Stimulated activated CD8-positive, alpha-beta memory T cell treated with anti-CD3 and anti-CD28 coated beads, Interleukin-15, amount 100 ng/mL, for 24 hours (primary cell): ENCODE measurements at places on chromosomes 5 and 9.

GRCh38 chr5:55682071-55682470 is 30.1 kb downstream of the SLC38A9 start:
- DNase-seq = no peak

- DNase-seq = no peak
These were observed 149.8 kb upstream of the PPP1R26 start for GRCh38 chr9:135329571-135330306.

- no peak for DNase-seq
These were observed 8.1 kb upstream of the C5orf24 start for GRCh38 chr5:134837530-134838181.

DNA sequence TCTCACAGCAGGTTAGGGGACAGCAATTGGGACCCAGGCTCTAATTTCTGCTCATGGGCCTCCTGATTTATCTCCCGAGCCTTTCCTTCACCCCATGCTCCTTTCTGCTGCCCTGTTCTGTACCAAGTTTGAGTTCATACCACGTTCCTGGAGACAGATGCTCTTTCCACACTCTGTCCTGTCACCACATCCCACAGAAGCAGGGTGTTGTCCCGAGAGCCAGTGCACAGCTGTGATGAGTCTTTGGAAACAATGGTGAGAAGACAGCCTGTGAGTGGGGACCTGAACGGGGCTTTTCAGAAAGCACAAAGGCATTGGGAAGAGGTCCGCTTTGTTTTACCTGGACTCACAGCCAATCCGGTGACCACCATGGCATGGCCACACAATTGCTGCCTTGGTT is 17.4 kb downstream of the WDR31 start:
- no peak for DNase-seq

GRCh38 chr5:153952893-153953292 is 85.8 kb downstream of the FAM114A2 start:
- no peak for DNase-seq

- no peak for DNase-seq
These were observed 12.4 kb downstream of the IL5 start for GRCh38 chr5:132530946-132531345.

DNA sequence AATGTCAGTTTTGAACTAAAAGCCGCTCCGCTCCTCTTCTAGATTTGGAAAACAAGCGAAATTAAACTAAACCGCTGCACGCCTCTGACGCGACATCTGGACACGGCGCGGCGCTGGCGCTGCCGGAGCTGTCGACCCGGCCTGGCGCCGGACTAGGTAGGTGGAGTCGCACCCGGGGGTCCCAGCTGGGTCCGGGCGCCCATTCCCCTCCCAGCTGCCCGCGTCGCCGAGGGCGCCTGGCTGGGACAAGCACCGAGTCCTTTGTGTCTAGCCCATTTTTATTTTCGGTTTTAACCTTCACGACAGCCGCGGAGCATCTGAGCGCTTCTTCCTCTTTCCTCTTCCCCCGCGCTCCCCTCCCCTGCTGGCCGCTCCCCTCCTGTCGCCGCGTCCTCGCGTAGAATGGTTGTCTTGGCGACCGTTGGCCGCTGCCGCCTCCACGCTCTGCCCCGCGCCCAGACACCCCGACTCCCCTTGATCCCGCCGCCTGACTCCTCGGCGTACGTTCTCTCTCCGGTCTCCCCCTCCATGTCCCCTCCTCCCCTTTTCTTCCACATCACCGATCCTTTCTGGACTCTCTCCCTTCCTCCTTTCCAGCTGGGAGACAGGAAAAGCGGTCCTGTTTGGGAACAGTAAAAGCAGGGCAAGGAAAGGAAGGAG is 545 bp downstream of the CDKN2B-AS1 start:
- DNase-seq = no peak

- no peak for DNase-seq
These were observed 111.0 kb upstream of the SLC25A48 start for GRCh38 chr5:135723491-135723890.

DNA sequence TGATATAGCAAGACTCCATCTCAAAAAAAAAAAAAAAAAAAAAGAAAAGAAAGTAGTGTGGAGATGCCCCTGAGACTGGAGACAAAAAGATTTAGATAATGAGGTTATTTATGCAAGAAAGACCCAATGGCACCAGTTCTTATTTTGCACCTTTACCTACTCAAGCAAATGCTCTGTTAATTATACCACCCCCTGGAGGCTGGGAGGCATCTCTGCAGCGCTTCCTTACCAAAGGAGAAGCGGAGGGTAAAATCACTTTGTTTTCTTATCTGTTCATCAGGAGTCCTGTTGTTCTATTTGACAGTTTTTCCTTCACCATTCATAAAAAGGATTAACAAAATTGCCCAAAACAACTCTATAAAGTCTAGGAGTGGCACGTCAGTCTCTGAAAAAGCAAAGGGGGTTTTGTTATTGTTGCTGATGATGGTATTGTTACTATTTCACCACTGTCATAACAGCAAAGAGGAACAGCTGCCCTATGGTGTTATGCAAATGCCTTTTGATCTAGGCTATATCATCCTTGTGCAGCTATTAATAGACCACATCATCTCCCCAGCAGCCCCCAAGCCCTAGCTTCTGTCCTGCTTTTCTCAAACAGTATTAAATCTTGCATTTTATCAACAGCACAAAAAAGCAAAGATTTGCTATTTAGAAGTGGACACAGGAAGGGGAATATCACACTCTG is 174.0 kb downstream of the PALM2AKAP2 start:
- no peak for DNase-seq

GRCh38 chr9:107919263-107919662 is 429.7 kb upstream of the KLF4 start:
- no peak for DNase-seq

- no peak for DNase-seq
These were observed 35.9 kb upstream of the LECT2 start for GRCh38 chr5:135990528-135991255.

DNA sequence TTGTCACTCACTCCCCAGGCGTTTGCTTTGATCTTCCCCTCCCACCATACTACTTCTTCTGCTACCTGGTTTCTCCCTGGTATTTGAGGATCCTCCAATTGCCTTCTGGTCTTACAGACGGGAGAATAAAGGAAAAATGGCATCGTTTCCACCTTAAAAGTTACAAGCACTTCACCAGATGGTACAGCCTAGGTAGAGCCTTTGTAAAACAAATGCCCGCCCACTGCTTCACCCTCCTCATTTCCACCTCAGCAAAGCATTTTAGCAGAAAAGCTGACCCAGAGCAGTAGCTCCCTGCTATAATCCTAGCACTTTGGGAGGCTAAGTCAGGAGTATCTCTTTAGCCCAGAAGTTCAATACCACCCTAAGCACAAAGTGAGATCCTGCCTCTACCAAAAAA is 5.1 kb upstream of the ANXA2R start:
- DNase-seq = no peak

GRCh38 chr9:132409828-132410528 is at the start of gene CFAP77:
Gene CFAP77 (plus strand): TSS chr9:132410211. CDS start chr9:132410272, 61 bp downstream.
- no peak for DNase-seq

GRCh38 chr5:84115727-84116126 is 269.0 kb downstream of the EDIL3 start:
- DNase-seq = no peak

- DNase-seq = no peak
These were observed 260.9 kb upstream of the TUSC1 start for GRCh38 chr9:25939126-25939525.

GRCh38 chr9:70639853-70640814 is 225.7 kb upstream of the KLF9 start:
- no peak for DNase-seq

GRCh38 chr5:39191216-39191615 is 28.1 kb downstream of the FYB1 start:
- no peak for DNase-seq

- DNase-seq = no peak
These were observed 111.8 kb downstream of the CAVIN4 start for GRCh38 chr9:100689635-100690034.

DNA sequence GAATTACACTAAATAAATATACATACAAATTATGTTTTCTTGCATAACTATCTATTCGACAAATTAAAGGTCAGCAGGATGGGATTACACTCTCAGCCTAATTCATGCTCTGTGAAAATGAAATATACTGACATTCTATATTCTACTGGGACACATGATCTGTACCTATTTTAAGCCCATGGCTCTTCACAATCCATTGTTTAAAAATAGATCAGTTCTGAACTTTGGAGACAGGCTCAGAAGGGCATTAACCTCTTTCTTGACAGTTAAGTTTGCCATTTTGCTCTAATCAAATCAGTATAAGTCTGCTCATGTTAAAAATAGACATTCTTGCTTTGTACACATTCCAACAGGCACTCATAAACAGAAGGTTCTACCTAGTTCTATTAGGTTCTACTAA is 361.2 kb downstream of the HCN1 start:
- no peak for DNase-seq

GRCh38 chr9:76657265-76657664 is 107.0 kb upstream of the PCA3 start:
- DNase-seq = no peak

- DNase-seq = no peak
These were observed 192.0 kb downstream of the MTRR start for GRCh38 chr5:8060953-8061429.

GRCh38 chr9:87435189-87435880 is 62.3 kb upstream of the DAPK1 start:
- DNase-seq = no peak

- no peak for DNase-seq
These were observed 4.4 kb downstream of the SLC22A4 start for GRCh38 chr5:132298298-132299212.

GRCh38 chr9:10721301-10721700 is 108.5 kb upstream of the PTPRD start:
- no peak for DNase-seq

DNA sequence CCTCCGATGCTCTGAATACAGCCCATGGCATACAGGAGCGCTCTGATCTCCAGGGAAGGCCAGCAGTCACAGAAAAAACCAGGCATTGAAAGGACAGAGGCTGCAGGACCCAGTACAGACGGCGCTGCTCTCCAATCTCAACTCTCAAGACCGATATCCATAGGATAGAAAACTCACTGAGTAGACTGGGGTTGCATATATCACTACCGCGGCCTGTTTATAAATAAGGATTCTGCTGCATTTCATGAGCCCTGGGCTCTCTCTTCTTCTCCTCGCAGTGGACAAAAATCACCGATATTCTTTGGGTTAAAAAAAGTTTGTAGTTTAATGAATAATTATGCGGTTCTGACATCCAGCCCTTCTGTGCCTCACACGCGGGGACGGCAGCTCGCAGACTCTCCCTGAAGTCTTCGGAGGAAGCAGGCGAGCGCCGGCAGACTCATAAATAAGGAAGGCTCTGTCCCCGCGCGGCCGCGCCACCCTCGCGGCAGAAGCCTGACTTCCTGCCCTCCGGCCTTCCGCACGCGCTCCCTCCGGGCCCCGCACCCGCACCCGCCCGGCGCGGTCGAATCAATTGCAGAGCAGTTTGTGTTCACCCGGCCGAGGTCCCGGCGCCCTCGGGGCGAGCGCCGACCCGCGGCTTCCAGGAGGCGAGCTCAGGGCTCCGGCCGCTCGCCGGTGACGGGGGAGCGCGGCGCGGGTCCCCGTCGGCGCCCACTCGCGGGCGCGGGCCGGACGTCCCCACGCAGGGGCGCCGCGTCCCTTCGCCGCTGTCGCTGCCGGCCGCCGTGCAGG is at the start of gene FAM78A:
Gene FAM78A, minus strand, starts transcription at position 417 of the 795 bp plus-strand sequence. Its CDS starts 331 bp downstream, at position 86.
- no peak for DNase-seq

GRCh38 chr5:76331126-76331525 is 72.0 kb upstream of the IQGAP2 start:
- DNase-seq = no peak

GRCh38 chr9:17057729-17058128 is 77.1 kb upstream of the CNTLN start:
- no peak for DNase-seq

DNA sequence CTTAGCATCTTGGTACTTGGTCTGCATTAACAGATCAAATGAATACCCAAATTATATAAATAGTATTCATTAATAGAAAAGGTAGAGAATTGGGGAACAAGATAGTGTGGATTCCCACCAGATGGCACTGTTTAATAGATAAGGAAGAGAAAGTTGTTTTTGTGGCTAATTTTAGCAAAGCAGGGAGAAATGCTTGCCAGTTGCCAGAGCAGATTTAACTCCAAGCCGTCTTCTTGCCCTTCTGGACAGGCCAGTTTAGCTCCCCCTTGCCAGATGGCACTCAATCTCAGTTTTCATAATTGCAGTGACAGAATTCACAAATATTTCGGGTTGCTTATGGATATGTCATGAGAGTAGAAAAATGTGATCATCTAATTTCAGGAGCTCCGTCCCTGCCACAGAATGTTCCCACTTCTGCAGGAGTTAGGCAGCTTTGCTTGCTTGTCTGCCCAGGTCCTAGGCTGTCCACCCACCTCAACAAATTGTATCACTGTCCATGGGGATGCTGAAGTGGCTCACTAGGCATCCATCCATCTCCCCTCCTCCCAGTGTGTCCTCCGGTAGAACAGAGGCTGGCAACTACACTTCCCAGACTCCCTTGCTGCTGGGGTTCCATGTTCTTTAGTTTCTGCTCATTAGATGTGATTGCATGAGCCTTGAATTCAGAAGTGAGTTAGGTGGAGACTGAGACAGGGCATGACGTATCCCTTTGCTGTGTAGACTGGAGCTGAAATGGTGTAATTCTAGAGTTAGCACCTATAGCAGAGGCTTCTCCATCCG is 11.8 kb upstream of the HEXB start:
- DNase-seq = no peak

DNA sequence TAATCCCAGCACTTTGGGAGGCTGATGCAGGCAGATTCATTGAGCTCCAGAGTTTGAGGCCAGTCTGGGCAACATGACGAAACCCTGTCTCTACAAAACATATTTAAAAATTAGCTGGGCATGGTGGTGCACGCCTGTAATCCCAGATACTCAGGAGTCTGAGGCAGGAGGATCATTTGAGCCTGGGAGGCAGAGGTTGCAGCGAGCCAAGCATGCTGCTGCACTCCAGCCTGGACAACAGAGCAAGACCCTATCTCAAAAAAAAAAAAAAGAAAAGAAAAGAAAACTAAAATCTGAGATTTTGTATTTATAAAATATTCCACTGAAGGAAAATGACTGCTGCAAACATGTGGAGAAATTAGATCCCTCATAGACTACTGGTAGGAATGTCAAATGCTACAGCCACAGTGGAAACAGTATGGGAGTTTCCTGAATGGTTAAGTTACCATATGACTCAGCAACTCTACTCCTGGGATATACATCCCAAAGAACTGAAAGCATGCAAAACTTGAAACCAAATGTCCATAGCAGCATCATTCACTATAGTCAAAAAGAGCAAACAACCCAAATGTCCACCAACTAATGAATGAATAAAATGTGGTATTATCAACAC is 106.1 kb downstream of the UBAP2 start:
- no peak for DNase-seq
